Stimulated activated CD4-positive, alpha-beta T cell treated with anti-CD3 and anti-CD28 coated beads, TNF-alpha, amount 100 ng/mL, for 24 hours (primary cell): ENCODE measurements at places on chromosomes 3 and 15.

DNA sequence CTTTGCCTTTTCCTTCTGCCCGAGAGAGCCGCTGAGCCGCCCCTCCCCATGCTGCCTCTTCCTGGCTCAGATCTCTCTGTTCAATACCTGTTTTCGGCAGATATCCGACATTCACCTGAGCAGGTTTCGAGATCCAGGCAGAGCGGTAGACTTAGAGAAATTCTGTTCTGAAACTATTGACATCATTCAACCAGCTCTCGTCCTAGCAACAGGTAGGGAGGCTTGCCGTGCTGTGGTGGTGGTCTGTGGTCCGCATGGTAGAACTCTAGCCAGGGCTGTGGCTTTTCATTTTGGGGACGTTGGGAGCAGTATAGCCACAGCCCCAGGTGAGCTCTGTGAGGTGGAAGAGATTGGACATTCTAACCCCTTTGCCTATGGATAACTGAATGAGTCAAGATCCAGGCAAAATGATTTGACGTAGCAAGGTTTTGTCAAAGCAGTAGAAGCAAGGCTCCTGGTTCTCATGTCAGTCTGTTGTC lies 810 bp downstream of the TMEM62 start:
- no peak for DNase-seq

- DNase-seq: no peak
These were observed 362.1 kb downstream of the PLOD2 start for GRCh38 chr3:145798696-145799537.

DNA sequence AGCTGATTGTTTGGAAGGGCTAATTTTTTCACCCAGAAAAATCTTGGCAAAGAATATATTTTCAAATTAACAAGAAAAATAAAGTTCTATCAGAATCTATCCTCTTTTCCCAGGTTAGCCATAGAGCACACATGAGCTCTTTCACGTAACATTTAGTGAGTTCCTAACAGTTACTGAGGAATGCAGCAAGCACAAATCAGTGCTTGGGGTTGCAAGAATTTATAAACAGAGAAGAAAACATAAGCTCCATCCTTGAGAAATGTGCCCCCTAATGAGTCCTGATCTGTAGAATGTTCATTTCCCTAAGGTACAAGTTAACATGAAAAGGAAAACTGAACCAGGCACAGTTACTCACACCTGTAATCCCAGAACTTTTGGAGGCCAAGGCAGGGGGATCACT lies 13.9 kb downstream of the EOGT start:
- no peak for DNase-seq

GRCh38 chr3:39419742-39420315 lies 13.3 kb downstream of the RPSA start:
- no peak for DNase-seq

DNA sequence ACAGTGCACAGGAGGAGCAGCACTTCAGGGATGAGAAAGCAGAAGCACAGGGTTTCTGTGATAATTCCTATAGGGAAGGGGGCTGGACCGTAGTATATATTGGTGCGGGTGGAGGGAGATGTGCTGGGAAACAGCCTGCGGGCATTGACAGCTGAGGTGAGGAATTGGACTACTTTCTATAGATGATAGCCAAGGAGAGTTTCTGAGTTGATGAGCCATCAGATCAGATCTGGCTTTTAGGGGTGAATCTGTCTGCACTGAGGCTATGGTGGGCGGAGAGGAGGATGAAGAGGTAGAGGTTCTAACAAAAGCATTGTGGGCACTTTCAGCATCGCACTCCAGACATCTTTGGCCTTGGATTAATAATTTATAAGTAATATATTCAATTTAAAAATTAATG lies 33.1 kb downstream of the SELENOT start:
- no peak for DNase-seq

- DNase-seq: no peak
These were observed 60.3 kb downstream of the RGMA start for GRCh38 chr15:93028632-93029213.

GRCh38 chr15:22810033-22810852 lies 23.8 kb downstream of the NIPA1 start:
- no peak for DNase-seq

DNA sequence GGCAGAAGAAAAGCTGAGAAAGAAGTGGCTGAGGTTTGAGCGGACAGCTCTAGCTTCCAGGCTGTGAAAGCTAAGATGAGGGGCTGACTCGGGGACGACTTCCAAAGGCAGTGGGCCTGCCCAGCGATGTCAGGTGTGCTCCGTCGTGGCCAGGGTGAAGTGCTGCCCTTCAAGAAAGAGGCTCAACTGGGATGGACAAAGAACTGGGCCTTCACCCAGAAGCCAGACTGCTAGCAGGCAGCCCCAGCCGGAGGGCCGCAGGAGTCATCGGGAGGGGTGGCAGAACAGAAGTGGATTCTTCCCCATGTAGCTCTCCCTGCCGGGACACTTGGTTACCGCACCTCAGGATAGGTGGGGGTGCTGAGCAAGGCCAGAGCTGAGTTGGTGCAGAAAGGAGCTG lies 13.1 kb upstream of the SEC13 start:
- DNase-seq: no peak

- DNase-seq: no peak
These were observed 612.8 kb upstream of the AGTR1 start for GRCh38 chr3:148084931-148085330.

- no peak for DNase-seq
These were observed 101.4 kb downstream of the ABI3BP start for GRCh38 chr3:100891827-100892226.

GRCh38 chr3:61569856-61570580 lies 8.6 kb downstream of the PTPRG start:
- DNase-seq: no peak
